ENCODE measurements at places on chromosomes 1 and 21. TPM values are rescaled to one million over a fixed set of nuclear protein-coding genes. Genes with fewer than 3 reads are reported as not detected.

- H3K27me3 ChIP-seq: no peaks in the 10 kb centered on the region
- H3K36me3 ChIP-seq: no peaks in the 10 kb centered on the region
- H3K4me1 ChIP-seq: no peaks in the 10 kb centered on the region
- no peak overlapping the region for H3K4me3 ChIP-seq
- no peak overlapping the region for H3K27ac ChIP-seq
Measured at GRCh38 chr1:89354205-89354604, 9.7 kb upstream of the GBP6 start.

DNA sequence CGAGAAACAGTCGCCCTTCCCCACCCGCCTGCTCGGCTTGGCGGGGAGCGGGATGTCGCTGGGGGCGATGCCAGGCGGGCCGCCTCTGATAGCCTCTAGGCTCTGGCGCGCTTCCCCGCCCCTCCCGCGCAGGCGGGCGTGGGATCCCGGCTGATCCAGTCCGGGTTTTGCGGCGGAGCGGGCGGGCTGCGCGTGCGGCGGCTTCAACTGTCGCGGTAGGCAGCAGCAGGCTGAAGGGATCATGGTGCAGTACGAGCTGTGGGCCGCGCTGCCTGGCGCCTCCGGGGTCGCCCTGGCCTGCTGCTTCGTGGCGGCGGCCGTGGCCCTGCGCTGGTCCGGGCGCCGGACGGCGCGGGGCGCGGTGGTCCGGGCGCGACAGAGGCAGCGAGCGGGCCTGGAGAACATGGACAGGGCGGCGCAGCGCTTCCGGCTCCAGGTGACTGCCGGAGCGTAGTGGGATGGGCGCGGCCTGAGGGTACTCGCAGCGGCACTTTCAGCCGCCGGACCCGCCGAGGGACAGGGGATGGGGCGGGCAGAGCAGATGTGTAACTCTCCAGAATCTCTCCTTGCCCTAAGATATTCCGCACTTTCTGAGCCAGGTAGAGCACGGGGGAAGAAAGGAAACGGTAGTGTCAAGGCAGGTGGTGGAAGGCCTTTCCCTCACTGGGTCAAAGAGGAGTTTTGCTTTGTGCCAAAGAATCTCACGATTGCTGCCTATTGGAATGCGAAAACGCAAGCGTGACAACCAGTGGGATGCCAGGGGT, at the start of gene FAAH:
Gene FAAH (plus strand): TSS at position 210 of the 764 bp plus-strand sequence. CDS start 32 bp downstream, at position 242.
- H3K4me3 ChIP-seq: peak within 1 kb of the TSS; percentile 68
- peak within 1 kb of the TSS; percentile 13 for H3K27ac ChIP-seq
- no peaks in the 10 kb centered on the region for H3K4me1 ChIP-seq
- no peaks in the 10 kb centered on the region for H3K36me3 ChIP-seq
- peak; percentile 85 for DNase-seq

DNA sequence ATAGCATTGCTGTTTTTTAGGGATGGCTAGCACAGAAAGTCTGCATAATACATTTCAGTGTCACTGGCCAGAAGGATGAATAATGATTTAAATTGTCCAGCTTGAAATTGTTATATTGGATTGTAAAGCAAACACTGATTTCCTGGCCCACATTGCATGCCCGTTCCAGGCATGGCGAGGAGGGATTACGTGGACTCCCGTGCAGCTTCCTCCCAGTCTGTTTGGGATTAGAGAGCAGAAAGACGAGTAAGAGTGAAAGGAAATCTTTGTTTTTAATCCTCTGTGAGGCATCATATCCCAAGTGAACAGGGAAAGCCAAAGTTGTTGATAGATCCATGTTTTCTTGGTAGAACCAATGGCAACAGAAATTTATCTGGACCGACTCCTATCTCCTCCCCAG, 8.4 kb downstream of the TRIM58 start:
- H3K27me3 ChIP-seq: no peaks in the 10 kb centered on the region
- H3K27ac ChIP-seq: no peak overlapping the region
- H3K36me3 ChIP-seq: no peaks in the 10 kb centered on the region
- no peaks in the 10 kb centered on the region for H3K4me1 ChIP-seq
- no peak overlapping the region for H3K4me3 ChIP-seq

DNA sequence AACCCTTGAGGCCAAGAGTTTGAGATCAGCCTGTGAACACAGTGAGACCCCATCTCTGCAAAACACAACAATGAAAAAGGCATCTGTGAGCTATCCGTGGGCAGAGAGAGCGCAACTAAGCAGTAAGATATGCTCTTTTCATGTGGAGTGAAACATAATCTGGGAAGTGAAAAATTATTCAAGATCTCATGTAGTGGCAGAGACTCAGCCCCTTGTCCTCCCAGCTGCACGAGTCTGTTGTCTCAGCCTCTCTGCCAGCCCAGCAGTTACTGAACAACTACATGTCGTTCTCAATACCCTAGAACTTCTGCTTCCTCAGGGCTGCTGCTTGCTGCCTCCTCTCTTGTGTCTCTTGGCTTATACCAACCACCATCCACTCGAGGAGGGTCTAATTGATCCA, 61.3 kb upstream of the WDR26 start:
- no peak for DNase-seq
- no peaks in the 10 kb centered on the region for H3K36me3 ChIP-seq
- H3K4me1 ChIP-seq: peaks cover 10% of the 10 kb centered on the region
- no peak overlapping the region for H3K4me3 ChIP-seq
- H3K27me3 ChIP-seq: no peaks in the 10 kb centered on the region

- H3K36me3 ChIP-seq: no peaks in the 10 kb centered on the region
- peak overlapping the region; percentile 90 for H3K27ac ChIP-seq
- DNase-seq: no peak
- no peaks in the 10 kb centered on the region for H3K27me3 ChIP-seq
- peaks cover 16% of the 10 kb centered on the region for H3K4me1 ChIP-seq
Measured at GRCh38 chr1:39406533-39407450, 84.6 kb upstream of the BMP8A start.

- no peak overlapping the region for H3K4me3 ChIP-seq
- no peaks in the 10 kb centered on the region for H3K36me3 ChIP-seq
- no peaks in the 10 kb centered on the region for H3K27me3 ChIP-seq
- no peak for DNase-seq
- peaks cover 43% of the 10 kb centered on the region for H3K4me1 ChIP-seq
Measured at GRCh38 chr1:64473367-64473766, 3.4 kb downstream of the CACHD1 start.

DNA sequence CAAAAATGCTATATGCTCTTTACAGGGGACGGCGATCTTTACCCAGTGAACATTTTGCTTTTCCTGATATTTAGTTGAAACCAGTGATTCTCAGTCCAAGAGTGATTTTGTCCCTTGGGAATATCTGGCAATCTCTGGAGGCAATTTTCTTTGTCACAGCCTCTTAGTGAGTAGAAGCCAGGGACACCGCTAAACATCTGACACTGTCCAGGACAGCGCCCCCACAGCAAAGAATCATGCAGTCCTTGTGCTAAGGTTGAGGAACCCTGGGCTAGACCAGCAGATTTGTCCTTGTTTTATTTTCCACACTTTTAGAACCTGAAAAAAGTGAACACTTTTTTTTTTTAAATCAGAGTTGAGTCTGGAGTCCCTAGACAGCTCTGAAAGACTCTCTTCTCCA, 13.1 kb downstream of the EVA1C start:
- no peak overlapping the region for H3K27ac ChIP-seq
- DNase-seq: no peak
- no peaks in the 10 kb centered on the region for H3K27me3 ChIP-seq
- no peaks in the 10 kb centered on the region for H3K4me1 ChIP-seq
- H3K36me3 ChIP-seq: no peaks in the 10 kb centered on the region
- no peak overlapping the region for H3K4me3 ChIP-seq

- no peak overlapping the region for H3K4me3 ChIP-seq
- no peaks in the 10 kb centered on the region for H3K4me1 ChIP-seq
- DNase-seq: no peak
- H3K36me3 ChIP-seq: no peaks in the 10 kb centered on the region
Measured at GRCh38 chr1:224632921-224633321, 16.8 kb downstream of the CNIH3 start.

SFN gene
- polyA plus RNA-seq: 137 TPM

FABP3 gene
- 10.7 TPM for polyA plus RNA-seq

All from small intestine (tissue), 16 donors.